ENCODE measurements at places on chromosomes 3 and 15. TPM values are rescaled to one million over a fixed set of nuclear protein-coding genes. Genes with fewer than 3 reads are reported as not detected.

Gene LRRIQ4
- polyA plus RNA-seq, result not detected

DNA sequence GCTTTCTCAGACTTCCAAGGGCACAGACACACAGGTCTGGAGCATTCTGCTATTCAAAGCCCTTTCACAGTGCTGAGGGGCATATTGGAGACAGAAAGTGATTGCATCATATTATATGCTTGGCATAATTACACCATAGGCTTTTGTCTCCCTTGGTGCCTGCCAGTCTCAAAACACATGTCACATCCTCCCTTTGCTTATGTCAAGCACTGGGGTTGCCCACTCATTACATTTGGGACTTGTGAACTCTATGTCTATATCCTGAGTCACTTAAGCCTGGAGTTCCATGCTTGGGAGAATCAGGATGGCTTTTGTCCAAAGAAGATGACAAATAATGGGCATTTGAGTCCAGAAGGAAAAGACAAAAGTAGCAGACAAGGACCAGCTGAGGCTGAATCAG is 12.3 kb upstream of the PDZRN3 start:
- no peak for DNase-seq

Gene SCAP
- 21.9 TPM for polyA plus RNA-seq

GRCh38 chr15:70348581-70349344 is 251.0 kb upstream of the TLE3 start:
- no peak for DNase-seq

DNA sequence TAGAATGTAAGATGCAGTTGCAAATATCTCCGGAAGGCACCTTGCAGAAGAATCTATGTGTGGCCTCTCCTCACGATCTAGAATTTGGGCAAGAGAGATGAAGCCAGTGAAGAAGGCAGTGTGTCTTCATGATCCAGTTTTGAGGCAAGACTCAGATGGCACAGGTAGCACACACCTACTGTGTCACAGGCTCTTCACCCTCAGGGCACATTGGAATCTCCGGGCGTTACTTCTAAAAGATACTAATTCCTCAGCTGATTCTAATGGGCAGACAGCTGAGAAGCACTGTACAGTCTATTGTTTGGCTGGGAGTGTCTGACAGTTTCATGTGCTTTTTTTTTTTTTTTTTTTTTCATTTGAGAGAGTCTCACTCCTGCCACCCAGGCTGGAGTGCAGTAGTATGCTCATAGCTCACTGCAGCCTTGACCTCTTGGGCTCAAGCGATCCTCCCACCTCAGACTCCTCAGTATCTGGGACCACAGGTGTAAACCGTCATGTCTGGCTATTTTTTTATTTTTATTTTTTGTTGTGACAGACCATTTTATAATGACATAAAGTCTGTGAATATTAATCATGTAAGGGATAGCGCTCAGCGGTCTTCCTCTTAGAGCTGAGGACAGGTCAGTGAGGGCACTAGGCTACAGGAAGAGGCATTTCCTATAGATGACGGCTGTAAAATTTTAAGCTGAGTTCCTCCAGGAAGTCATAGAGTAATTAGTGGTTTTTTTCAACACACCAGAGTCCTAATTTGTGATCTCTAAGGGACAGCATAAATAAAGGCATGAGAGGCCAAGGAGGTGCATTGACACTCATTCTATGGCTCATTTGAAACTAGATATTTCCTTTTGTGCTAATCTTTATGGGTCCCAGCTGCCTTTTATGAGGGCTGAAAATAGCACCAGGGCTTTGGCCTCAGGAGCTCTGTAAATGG is 4.0 kb downstream of the C3orf52 start:
- no peak for DNase-seq

- DNase-seq, result no peak
Observed at GRCh38 chr15:91790836-91791235, 62.7 kb upstream of the SLCO3A1 start.

Gene MORC1
- polyA plus RNA-seq, result not detected

DNA sequence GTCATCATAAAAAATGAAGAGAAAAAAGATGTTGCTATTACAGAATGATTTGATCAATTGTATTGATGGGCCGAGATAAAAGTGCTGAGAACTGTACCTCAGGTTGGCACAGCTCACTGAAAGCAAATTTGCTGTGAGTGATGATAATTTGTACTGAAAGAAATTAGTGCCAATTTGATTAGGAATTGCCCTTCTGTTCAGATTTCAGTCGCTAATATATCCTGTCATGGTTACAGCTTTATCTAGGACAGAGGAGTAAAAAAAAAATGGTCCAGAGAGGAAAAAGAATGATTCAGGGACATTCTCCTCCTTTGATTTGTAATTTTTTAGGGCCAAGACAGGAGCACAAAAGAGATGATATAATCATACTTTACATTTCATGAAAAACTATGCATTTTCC is 1264.2 kb downstream of the ROBO2 start:
- DNase-seq, result no peak

DNA sequence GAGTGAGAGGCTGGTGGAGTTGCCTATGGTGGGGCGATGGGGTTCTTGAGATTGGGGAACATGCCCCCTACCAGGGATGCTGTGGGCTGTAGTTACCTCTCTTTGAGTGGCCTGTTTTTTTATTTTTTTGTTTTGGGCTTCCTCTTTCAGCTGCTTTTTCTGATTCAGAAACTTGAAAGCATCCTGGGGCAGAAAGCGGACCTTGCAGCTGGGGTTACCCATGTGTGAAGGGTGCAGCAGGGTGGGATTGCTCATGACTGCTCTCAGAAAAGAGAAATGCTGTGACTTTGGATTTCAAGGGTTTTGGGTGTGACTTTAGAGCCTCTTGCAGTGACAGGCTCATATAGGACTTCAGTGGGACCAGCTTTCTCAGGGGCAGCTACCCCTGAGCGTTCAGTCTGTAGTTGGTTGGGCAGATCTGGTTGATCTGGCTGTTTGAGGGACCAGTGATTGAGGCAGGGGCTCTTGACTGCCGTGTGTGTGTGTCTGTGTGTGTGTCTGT is 1.8 kb downstream of the LIMD1 start:
- no peak for DNase-seq

DNA sequence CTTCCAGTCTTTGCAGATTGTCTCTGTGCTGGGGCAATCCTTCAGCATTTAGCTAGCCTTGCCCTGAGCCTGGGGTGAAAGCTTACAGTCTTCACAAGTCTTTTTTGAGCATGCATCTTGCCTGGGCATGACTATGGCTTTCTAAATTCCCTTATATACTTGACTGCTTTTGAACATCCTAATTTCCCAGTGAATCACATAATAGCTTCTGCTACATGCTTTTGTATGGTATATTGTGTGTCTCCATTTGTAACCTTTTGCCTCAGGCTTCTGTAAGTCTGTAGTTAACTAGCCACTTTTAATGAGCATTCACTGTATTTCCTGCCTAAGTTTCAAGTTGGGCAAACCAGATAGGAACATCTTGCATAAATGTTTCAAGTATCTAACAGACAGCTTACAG is 76.8 kb downstream of the CHCHD4 start:
- no peak for DNase-seq

DNA sequence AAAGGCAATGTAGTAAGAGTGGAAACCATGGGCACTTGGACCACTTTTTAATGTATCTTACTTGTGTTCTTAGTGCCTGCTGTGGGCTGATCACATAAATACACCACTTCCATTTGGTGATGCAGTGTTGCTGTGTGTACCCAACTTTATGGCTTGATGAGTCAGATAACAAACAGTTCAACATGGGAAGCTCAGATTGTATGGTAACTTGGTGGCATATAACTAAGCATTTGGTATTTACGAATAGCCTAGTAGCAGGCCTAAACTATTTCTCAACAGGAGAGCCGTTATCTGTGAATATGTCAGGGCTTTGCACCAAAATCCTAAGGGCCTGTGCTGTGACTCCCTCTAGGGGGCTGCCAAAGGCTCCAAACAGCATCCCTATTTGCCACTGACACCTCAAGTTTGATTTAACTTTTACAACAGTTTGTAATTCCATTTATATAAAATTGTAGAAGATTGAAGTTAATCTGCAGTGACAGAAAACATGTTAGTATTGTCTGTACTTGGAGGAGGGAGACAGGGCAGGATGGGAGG is 640.4 kb upstream of the CADM2 start:
- DNase-seq, result no peak

- DNase-seq, result no peak
Observed at GRCh38 chr15:34275721-34276120, 50.9 kb downstream of the EMC4 start.

Gene CAMK2N2
- 0.71 TPM for polyA plus RNA-seq

Gene ROPN1
- polyA plus RNA-seq, result not detected

DNA sequence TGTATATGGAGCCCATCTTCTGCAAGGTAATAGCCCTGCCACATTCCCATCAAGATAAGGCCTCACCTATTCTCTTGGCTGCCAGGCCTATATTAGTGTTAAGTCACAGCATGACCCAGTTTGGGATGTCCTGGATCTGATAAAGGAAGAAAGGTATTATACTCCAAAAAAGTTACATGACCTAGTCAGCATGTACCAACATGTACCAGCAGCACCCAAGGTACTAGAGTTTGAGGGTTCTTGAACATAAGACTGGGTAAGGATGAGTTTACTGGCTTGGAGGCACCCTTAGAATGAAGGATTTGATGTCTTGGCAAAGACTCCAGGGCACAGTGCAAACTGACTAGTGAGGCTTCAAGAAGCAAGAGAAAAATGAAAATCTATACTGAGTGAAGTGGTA is 232.5 kb downstream of the SQOR start:
- DNase-seq, result no peak

- no peak for DNase-seq
Observed at GRCh38 chr3:158085931-158086330, 20.3 kb downstream of the SHOX2 start.

- no peak for DNase-seq
Observed at GRCh38 chr15:90062023-90062442, 40.2 kb downstream of the IDH2 start.

Gene ALPK3
- polyA plus RNA-seq, result 0.24 TPM

Gene LMAN1L
- polyA plus RNA-seq, result not detected

DNA sequence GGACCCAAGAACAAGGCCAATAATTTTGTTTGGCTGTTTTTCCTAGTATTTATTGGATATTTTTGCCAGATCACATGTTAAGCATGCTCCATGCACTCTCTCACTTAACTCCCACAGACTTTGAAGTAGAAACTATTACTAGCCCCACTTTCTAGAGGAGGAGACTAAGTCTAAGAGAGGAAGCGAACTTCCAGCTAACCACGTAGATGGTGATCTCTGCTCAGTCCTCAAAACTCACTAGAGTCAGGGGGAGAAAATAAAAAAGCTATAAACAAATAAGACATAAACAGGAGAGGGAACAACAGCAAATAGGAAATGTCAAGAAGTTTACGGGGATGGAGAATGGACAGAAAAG is 481.0 kb upstream of the PROK2 start:
- no peak for DNase-seq

- DNase-seq, result no peak
Observed at GRCh38 chr3:88596451-88596850, 446.7 kb downstream of the C3orf38 start.

Gene FEZF2
- not detected for polyA plus RNA-seq

Gene RHOV
- polyA plus RNA-seq, result 4.9 TPM

Gene CX3CR1
- polyA plus RNA-seq, result 0.04 TPM

Gene USP50
- not detected for polyA plus RNA-seq

Gene XCR1
- not detected for polyA plus RNA-seq

Gene ZNF80
- not detected for polyA plus RNA-seq

DNA sequence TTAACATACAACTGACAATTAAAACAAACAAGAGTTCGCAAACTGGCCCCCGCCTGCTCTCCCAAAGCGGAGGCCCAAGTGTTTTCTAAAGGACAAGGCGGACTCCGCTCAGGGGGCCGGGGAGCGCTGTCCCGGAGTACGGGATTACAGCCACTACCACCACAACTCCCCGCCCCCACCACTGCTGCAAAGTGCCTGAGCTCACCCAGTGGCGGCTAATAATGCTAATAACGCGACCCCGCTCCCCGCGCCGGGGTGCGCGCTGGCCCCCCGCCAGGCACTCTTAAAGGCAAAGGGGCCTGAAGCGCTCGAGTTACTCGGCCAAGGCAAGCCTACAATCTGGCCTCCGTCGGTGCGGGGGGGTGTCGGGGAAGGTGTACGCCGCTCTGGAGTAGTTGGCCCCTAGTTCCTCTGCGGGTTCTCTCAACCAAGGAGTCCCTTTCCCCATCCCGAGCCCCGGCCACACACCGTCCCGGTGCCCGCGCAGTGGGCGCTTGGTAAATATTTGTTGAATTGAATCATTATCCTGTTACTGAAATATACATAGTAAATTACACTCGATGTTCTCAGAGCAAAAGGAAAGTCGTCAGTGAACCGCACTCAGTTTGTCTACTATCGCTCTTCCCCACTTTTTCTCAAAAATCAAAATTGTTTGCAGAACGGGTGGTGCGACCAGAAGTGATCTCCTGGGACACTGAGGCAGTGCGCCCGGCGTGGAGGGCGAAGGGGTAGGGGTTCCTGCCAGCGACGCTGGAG is 827 bp downstream of the WNT5A start:
- no peak for DNase-seq

DNA sequence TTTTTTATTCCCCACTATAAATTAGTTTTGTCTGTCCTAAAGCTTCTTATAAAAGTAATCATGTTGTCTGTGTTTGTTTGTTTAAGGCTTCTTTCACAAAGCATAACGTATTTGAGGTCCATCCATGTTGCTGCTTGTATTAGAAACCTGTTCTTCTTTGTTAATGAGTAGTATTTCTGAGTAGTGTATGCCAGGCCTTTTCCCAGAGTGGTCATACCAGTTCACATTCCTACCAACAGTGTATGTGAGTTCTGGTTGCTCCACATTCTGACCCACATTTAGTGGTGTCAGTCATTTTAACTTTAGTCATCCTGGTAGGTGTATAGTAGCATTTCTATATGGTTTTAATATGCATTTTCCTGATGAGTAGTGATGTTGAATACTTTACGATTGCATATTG is 98.6 kb downstream of the NEO1 start:
- no peak for DNase-seq

DNA sequence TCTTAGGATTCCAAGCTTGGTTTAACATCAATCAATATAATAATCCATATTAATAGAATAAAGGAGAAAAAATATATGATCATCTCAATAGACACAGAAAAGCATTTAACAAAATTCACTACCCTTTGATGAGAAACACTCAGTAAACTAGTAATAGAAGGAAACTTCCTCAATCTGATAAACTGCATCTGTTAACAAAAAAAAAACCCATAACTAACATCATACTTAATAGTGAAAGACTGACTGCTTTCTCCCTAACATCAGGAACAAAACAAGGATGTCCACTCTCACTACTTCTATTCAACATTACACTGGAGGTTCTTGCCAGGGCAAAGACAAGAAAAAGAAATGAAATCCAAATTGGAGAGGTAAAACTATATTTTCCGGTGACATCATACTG is 30.5 kb downstream of the LRRK1 start:
- no peak for DNase-seq

- DNase-seq, result peak; percentile 63
Observed at GRCh38 chr3:133943639-133944141, 48.0 kb upstream of the RAB6B start.

- DNase-seq, result no peak
Observed at GRCh38 chr3:30513374-30514152, 92.8 kb upstream of the TGFBR2 start.
